ENCODE measurements at places on chromosomes 3 and 15.
A peak's percentile ranks its signal among the peaks of the same experiment; 100 is the strongest.

DNA sequence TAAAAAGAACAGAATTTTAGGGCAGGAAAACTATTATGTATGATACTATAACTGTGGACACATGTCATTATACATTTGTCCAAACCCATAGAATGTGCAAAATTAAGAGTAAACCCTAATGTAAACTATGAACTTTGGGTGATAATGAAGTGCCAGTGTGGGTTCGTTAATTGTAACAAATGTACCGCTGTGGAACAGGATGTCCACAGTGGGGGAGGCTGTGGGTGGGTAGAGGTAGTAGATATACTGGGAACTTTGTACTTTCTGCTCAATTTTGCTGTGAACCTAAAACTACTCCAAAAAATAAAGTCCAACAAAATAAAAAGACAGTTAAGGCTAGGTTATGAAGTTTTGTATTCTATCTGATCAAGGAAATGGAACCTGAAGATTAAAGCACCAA is 24.8 kb downstream of the CD96 start:
- DNase-seq: no peak

DNA sequence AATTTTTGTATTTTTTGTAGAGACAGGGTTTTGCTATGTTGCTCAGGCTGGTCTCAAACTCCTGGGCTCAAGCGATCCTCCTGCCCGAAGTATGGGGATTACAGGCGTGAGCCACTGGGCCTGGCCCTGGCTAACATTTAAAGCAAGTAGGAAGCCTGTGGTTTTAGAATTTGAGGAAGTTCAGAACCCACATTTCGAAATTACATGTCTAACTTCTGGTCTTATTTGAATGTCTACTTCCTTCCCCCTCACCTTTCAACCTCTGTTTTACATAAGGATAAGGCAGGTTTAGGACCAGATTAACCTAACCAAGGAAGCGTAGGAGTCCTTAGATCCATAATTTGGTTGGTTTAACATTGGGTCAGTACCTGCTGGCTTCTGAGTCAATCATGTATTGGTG is 120.5 kb upstream of the PROK2 start:
- DNase-seq: no peak

GRCh38 chr3:27596334-27596841 is 112.2 kb upstream of the SLC4A7 start:
- peak; percentile 22 for DNase-seq

- DNase-seq: no peak
These were observed 9.3 kb downstream of the PARL start for GRCh38 chr3:183875411-183875810.

GRCh38 chr3:31412832-31413231 is 119.9 kb upstream of the STT3B start:
- DNase-seq: no peak

DNA sequence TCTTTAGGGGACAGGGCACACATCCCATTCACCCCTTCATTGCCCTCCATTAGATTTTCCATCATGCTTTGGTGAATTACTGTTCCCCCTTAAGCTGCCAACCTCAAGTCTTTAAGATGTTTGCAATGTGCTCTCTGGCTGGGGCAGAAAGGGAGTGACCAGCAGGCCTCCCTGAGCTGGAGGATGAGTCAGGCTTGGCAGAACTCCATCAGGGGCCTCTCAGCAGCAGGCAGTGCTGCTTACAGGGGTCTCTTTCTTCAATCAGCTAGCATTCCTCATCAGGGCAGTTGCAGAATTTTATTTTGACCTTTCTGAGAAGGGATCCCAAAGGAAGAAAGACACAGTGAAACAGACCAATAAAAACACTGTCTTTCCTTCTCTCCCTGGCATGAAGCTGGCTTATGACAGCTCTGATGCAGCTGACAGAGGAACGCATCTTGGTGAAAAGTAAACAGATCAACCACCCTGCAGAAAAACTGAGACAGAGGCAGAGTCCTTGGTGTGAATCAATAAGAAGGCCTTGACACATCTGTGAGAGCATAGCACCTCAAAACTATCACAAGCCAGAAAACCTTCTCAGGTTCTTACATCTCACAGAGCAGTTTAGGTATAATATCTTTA is 88.7 kb upstream of the MRPL3 start:
- DNase-seq: peak; percentile 62

- no peak for DNase-seq
These were observed 256.4 kb upstream of the SOX2 start for GRCh38 chr3:181455276-181455675.

DNA sequence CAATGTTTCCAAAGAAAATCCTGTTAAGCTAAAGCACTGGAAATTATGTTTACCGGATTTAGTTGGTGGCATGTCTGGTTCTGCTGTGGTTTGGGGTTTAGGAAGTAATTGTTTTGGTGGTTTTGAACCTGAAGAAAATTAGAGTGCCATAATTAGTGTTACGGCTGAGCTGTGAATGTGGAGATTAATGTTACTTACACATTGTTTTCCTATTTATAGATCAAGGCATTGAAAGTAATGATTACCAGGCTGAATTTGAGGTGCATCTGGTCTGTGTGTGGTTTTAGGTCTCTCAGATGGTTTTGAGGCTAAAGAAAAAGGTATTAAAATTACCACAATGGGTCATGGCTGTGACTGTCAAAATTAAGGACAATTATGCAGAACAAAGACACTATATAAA is 128.9 kb downstream of the TFG start:
- DNase-seq: no peak

DNA sequence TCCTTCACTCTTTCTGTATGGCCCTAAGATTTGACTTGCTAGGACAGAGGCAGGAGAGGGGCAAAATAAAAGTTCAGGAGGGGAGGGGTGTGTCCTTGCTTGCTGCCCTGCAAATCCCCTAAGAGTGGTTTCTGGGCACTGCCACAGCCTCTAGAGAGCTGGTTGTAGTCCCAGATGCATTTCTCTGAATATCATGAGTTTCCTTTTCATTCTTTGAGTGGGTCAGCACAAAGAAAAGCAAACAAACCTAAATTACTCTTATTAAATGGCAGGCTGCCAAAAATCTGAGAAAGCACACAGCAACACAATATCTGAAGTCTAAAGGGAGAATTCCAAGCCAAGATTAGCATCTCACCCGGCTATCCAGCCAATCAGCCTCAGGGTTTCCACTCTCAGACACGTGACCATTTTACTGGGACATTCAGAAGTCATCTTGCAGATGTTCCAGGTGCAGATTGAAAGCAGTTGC is 919.3 kb downstream of the TUSC7 start:
- no peak for DNase-seq

GRCh38 chr3:182919866-182920357 is 60.4 kb downstream of the DCUN1D1 start:
- DNase-seq: no peak

- peak; percentile 63 for DNase-seq
These were observed 1.7 kb upstream of the SLC9A9 start for GRCh38 chr3:143849854-143850549.

DNA sequence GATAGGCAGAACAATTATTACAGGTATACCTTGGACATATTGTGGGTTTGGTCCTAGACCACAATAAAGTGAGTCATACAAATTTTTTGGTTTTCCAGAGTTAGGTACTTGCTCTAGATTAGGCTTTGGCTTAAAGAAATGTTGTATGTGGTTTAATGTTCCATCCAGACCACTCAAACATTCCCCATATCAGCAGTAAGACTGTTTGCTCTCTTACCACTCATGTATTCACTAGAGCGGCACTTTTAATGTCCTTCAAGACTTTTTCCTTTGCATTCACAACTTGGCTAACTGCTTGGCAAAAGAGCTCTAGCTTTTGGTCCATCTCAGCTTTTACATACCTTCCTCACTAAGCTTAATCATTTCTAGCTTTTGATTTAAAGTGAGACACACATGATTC is 250.5 kb upstream of the SETMAR start:
- no peak for DNase-seq

DNA sequence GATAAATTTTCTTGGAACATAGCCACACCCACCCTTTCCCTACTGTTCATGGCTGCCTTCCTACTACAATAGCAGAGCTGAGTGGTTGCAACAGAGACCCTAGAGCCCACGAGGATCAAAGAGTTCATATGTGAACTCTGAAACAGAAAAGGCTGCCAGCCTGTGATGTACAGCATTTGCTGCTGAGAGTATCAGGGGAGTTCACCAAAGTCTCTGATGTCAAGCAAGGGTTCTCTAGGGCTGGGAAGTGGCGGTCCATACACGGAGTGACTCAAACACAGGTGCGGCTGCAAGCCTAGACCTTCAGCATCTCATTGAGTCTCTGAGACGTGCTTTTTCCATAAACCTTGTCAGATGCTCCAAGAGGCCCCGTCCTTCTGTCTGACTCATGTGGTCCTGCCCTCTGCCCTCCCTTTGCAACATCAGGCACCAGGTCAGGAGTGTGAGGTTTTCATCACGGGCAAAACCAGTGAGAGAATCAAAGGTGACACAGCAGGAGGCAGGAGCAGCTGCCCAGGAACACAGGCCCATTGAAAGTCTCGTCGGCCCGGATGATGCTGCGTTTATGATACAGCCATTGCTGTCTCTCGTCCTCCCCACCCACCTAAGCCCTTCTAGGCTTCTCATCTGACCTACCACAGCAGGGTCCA is 42.9 kb downstream of the PCSK6 start:
- peak; percentile 10 for DNase-seq

DNA sequence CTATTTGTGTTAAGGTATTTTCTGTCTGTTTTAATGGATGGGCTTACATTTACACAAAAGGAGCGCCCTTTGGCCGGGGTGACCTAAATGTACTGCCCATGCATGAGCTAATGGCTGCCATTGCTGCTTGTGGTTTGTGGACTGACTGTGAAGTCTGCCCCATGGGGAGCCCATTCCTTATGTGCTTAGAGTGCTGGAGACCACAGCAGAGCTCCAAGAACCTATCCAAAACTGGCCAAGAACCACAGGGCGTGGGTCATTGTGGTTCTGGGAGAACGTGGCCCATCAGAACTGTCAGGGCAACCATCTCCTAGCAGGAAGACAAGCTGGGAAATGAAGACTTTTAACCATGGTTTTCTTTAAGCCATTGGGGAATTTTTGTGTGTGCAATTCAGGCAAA is 105.3 kb downstream of the CHDH start:
- no peak for DNase-seq

DNA sequence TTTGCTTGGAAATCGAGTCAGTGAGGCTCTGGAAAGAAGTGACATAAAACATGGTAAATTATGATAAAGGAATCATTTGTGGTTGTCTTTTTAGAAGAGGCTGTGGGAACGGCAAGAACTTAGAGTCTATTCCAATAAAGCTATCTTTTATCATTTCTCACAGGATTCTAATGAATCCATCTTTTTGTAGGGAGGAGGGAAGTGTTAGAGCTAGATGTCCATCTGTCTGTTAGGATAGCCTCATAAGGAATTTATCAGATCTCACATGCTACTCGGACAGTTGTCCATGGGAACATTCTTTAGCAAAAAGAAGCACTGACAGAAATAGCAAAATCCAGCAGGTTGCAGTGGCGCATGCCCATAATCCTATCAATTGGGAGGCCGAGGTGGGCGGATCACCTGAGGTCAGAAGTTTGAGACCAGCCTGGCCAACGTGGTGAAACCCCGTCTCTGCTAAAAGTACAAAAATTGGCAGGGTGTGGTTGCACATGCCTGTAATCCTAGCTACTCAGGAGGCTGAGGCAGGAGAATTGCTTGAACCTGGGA is 37.0 kb downstream of the STARD9 start:
- DNase-seq: no peak

DNA sequence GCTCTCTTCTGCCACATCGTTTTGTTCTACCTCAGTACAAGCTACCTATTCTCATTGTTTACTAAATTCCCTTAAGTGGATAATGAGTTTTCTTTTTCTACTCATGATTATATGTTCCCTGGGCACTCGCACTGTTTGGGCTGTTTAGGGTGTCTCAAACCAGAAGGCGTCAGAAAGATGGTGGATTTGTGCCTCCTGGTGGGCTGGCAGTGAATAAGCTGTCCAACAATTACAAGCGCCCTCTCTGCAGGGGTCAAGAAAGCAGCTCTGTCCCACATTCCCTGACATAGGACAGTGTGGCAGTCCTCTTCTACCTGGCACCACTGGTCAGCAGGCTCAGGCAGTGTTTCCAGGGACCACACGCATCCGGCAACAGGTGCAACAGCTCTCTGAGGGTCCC is 173.4 kb upstream of the PPP2R3A start:
- peak; percentile 10 for DNase-seq

DNA sequence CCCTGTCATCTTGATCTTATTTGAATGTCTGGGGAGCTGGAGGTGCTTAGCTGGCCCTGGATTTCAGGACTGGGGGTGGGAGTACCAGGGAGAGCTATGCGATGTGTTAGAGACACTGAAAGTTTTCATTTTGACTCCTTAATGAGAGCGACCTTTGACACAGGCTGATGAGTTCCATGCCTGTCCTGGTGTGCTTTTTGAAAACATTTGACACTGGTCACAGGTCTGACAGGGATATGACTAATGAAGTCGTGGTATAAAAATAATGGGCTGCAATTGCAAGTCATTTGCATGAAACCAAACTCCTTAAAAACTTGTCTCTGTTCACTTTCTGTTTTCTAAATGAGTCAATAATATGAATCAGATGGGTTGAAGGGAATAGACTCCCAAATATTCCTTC is 81.9 kb downstream of the MECOM start:
- DNase-seq: no peak

DNA sequence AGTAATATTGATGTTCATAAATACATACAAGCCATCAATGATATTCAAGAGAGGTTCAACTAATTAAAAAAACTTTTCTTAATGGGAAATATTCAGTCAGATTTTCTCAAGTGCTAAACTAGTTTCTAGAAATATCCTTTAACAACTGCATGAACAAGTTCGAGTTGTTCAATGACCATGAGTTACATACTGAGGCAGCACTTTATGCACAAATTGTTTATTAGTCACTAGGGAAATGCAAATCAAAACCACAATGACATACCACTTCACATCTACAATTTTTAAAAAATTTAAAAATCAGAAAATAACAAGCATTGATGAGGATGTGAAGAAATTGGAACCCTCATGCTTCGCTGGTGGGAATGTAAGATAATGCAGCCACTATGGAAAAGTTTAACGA is 62.4 kb downstream of the RAD18 start:
- DNase-seq: no peak

- DNase-seq: peak; percentile 48
These were observed 404.4 kb upstream of the MDFIC2 start for GRCh38 chr3:70716832-70717231.

DNA sequence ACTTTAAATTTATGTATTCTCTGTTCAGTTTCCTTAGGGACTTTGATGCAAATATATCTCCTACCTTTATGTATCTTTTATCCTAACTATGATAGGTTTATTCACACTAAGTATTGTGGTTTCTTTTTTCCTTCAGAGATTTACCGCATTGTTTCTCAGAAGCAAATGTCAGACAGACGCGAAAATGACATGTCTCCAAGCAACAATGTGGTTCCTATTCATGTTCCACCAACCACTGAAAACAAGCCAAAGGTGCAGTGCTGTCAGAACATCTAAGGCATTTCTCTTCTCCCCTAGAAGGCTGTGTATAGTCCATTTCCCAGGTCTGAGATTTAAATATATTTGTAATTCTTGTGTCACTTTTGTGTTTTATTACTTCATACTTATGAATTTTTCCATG is 18.3 kb downstream of the RAB11A start:
- no peak for DNase-seq

DNA sequence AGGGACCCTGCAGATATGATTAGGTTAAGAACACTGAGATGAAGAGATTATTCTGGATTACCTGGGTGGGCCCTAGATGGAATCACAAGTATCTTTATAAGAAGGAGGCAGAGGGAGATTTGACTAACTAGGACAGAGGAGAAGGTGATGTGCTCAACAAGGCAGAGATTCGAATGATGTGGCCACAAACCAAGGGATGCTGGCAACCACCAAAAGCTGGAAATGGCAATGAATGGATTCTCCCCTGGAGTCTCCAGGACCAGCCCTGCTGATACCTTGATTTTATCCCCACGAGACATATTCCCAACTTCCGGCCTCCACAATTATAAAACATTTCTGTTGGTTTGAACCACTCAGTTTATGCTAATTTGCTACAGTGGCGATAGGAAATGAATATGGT is 42.9 kb downstream of the RGMA start:
- DNase-seq: no peak

Data from RPMI7951 (cell line).